T-helper 22 cell (primary cell): ENCODE measurements at places on chromosomes 4 and X.

GRCh38 chr4:68717999-68718398, 47.5 kb upstream of the UGT2B15 start:
- no peak for DNase-seq

DNA sequence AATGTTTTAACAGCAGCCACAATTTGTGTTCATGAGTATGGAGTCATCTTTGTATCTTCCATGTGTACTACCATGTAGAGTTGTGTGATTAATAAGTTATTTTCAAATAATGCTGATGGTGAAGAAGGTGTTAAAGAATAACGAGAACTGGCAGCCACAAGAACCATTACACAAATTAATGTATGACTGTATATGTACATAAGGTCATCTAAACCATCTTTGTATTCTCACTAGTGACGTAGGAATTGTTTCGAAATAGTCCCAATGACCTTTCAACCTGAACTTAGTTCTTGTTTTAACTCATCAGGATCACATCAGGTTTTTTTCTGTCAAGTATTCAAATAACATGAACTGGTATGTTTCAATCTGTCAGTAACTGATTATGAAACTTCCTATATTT, 48.3 kb upstream of the NOCT start:
- DNase-seq: no peak

DNA sequence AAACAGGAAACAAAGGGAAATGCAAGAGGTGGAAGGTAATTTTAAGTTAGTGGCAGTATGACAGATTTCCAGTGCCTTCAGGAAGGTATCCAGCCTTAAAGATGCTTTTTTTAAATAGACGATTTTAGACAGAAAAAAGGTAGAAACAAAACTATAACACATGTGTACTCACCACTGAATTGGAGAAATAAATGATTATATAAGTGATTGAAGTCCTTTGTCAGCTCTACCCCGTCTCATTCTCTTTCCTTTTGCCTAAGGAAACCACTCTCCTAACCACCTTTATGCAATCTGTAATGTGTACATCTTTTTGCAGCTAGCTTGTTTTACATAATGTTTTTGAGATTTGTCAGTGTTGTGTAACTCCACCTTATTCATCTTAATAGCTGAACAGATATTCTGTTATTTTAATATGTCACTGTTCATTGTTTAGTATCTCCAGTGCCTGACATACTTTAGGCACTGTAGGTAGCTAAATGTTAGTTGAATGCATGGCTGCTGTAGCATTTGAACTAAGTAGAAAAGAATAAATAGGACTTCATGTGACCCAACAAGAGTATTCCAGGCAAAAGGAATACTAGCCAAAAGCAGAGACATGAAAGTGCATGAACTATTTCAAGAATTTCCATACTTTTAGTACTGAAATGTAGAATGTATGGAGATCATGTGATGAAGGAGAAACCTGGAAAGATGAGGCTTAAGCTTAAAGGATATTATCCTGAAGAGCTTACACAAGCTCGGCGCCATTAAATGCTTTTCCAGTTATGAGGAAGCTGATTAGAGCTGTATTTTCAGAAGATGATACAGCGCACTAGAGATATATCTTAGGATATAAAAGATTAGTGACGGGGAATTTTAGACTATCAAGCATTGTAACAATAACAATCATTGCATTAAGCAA, 865 bp downstream of the FAM200B start:
- no peak for DNase-seq

DNA sequence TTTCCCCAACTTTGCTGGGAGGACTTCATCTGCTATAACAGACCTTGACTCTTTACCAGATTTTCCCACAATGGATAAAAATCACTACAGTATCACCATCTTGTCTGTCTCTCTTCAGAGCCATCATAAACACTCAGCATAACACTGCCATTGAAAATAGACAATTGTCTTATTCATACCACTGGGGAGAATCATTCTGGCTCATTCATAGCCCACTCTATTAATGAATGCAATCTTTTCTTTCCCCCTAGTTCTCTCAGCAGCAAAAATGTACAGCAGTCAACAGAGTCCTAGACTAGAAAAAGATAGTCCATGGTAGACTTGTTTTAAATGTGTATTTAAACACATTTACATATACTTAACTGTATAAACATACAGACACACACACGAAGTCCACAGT, 19.2 kb downstream of the SLC9A7 start:
- DNase-seq: no peak

DNA sequence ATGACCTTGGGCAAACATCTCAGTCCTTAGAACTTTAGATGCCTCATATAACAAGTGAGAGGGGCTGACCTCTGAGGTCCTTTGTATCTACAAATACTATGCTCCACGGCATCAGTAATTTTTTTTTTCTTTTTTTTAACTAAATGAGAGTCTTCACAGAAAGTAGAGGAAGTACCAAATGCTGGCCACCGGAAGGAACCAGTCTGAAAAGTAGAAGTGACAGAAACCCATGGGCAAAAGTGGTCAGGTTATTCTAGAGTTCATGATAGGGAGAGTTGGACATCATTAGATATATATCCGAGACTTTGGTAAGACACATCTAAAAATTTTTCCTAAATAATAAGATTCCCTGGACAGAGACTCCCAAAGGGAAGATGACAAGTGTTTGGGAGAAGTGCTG, 53.7 kb downstream of the COQ2 start:
- DNase-seq: no peak

GRCh38 chr4:183932576-183932975, 27.5 kb downstream of the STOX2 start:
- DNase-seq: no peak

GRCh38 chr4:7112656-7113055, 44.8 kb upstream of the GRPEL1 start:
- no peak for DNase-seq

GRCh38 chr4:135838889-135839288, 1637.3 kb upstream of the PABPC4L start:
- no peak for DNase-seq

GRCh38 chr4:116585246-116585645, 500.1 kb downstream of the TRAM1L1 start:
- no peak for DNase-seq

- no peak for DNase-seq
These were observed 140.8 kb upstream of the AGA start for GRCh38 chr4:177582992-177583391.

DNA sequence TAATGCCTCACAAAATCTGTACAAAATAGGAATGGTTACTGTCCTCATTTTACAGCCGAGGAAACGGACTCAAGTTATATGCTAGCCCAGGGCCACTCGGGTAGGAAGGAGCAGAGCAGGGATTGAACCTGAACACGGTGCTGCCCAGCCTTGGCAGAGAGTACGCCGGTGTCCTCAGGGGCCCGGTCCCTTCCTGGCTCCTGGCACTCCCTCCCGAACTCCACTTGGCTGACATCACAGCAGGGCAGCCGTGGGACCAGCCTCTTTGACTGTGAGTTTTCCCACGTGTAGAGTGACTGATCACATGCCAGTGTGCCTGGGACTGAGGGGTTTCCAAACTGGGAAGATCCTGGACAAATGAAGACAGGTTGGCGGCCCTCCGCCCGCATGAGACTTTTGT, 23.7 kb downstream of the MAN2B2 start:
- no peak for DNase-seq

- peak; percentile 47 for DNase-seq
These were observed 31.5 kb downstream of the RTL5 start for GRCh38 chrX:72100051-72100755.

DNA sequence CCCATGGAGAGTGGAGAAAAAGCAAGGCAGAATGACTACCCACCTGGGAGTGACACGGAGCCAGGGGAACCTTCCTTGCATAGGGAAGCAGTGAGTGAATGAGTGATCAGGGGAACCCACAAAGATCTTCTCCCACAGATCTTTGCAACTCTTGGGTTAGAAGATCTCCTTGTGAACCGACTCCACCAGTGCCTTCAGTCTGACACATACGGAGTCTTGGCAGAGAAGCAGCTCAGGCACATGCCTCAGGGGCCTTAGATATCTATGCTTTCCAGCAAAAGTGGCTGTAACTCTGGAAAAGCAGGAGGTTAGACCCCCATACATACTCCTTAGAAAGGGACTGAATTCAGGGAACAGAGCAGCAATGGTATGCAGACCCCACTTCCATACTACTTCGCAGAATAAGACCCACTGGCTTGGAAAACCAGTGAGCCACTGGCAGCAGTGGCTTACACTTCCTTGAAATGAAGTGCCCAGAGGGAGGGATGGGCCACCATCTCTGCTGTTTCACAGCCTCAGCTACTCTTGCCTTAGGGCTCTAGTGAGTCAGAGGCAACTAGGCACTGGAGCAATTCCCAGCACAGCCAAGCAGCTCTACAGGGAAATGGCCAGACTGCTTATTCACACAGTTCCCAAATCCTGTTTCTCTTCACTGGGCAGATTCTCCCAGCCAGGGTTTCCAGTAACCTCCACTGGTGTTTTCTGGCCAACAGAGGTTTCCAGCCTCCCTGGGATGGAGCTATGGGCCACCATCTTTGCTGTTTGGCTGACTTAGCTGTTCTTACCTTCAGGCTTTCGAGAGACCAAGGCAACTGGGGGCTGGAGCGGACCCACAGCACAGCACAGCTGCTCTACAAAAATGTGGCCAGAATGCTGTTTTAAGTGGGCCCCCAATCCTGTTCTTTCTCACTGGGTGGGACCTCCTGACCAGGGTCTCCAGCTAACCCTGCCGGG, 82.8 kb upstream of the TCEAL2 start:
- no peak for DNase-seq

GRCh38 chrX:15749642-15750610, 11.9 kb downstream of the CA5B start:
- DNase-seq: peak; percentile 22

DNA sequence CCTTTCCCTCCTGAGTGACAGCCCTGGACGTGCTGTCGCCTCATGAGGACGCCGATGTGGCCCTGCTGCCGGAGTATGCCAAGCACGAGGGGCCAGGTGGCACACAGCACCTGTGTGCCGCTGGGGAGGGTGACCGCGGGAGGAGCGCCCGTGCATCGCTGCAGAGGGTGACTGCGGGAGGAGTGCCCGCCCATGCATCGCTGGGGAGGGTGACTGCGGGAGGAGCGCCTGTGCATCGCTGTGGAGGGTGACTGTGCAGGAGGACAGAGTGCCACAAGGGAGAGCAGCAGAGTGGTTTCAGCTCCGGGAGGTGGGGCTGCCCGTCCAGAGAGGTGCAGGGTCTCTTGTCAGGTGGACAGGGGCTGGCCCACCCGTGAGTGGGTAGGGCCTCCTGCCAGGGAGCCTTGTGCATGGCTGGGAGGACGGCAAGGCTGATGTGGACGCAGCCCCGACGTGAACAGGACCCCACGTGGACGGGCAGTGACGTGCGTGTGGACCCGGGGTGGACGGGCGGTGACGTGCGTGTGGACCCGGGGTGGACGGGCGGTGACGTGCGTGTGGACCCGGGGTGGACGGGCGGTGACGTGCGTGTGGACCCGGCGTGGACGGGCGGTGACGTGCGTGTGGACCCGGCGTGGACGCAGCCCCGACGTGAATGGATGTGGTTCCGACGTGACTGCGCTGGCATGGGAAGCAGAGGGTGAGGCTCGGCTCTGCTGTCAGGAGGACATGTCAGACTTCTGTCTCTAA, 14.7 kb downstream of the PCGF3 start:
- no peak for DNase-seq
